Ovary (tissue), 10 donors: ENCODE measurements at places on chromosomes 4 and X. TPM values are rescaled to one million over a fixed set of nuclear protein-coding genes. Genes with fewer than 3 reads are reported as not detected.

DNA sequence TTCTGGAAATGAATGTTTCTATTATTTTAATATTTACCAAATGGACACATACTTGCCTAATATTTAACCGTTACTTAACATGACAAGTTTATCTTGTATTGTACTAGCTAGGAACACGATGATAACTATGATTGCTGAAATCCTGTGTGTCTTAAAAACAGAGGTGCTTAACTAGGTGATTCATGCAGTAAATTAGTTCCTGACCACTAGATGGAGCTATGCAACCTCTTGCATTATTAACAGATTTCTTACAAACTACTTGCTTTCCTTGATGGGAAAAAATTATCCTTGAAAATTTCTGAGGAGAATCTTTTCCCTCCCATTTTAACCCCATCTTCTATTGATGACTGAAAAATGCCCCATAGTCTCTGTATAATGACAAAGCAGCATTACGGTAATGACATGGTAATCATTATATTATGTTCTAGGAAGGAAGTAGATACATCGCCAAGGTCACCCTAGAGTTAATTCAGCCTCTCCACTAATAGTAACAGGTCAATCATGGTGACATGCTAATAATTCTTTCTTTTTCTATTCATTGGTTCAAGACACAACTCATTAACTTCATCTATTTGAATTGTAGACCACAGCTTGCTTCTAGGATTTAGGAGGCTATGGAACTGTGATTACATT lies 844.2 kb downstream of the RAPGEF2 start:
- H3K4me3 ChIP-seq, result no peak overlapping the region
- no peaks in the 10 kb centered on the region for H3K36me3 ChIP-seq
- H3K27me3 ChIP-seq, result no peaks in the 10 kb centered on the region
- H3K4me1 ChIP-seq, result no peaks in the 10 kb centered on the region
- H3K27ac ChIP-seq, result no peak overlapping the region

CXCL11 gene
- polyA plus RNA-seq, result 1.1 TPM

GRCh38 chr4:3802571-3803474 lies 36.6 kb downstream of the ADRA2C start:
- no peak for DNase-seq
- no peaks in the 10 kb centered on the region for H3K27me3 ChIP-seq
- no peaks in the 10 kb centered on the region for H3K36me3 ChIP-seq
- no peak overlapping the region for H3K4me3 ChIP-seq

DNA sequence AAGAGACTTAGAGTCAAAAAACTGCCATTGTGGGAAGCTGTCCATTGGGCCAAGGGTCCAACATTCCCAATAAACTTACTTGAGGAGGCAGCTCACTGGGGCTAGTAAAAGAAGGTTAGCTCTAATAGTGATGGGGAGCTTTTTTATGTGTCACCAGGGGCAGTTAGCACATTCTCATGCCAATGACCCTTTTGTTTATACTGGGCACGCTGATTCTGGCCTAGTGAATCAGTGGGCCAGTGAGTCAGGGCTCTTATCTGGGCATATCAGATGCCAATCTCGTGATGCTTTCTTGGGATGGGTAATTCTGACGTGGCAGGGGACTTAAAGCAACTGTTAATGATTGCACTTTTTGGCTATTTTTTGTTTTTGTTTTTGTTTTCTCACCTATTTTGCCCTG lies 27.8 kb downstream of the TCEAL1 start:
- no peaks in the 10 kb centered on the region for H3K36me3 ChIP-seq
- DNase-seq, result no peak
- no peaks in the 10 kb centered on the region for H3K27me3 ChIP-seq
- no peak overlapping the region for H3K4me3 ChIP-seq
- no peaks in the 10 kb centered on the region for H3K4me1 ChIP-seq

MAGEB17 gene
- polyA plus RNA-seq, result 0.05 TPM

DNA sequence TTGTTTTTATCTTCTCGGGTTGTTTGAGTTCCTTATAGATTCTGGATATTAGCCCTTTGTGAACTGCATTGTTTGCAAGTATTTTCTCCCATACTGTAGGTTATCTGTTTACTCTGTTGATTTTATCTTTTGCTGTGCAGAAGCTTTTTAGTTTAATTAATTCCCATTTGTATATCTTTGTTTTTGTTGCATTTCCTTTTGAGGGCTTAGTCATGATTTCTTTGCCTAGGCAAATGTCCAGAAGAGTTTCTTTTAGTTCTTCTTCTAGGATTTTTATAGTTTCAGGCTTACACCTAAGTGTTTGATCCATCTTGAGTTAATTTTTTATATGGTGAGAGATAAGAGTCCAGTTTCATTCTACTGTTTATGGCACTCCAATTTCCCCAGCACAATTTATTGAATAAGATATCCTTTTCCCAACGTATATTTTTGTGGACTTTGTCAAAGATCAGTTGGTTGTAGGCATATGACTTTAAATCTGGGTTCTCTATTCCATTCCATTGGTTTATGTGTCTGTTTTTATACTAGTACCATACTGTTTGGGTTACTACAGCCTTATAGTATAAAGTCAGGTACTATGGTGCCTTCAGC lies 54.3 kb downstream of the EGF start:
- no peaks in the 10 kb centered on the region for H3K27me3 ChIP-seq
- H3K27ac ChIP-seq, result no peak overlapping the region
- no peak overlapping the region for H3K4me3 ChIP-seq
- no peak for DNase-seq
- no peaks in the 10 kb centered on the region for H3K36me3 ChIP-seq

MAGEE2 gene
- polyA plus RNA-seq, result 0.25 TPM

DNA sequence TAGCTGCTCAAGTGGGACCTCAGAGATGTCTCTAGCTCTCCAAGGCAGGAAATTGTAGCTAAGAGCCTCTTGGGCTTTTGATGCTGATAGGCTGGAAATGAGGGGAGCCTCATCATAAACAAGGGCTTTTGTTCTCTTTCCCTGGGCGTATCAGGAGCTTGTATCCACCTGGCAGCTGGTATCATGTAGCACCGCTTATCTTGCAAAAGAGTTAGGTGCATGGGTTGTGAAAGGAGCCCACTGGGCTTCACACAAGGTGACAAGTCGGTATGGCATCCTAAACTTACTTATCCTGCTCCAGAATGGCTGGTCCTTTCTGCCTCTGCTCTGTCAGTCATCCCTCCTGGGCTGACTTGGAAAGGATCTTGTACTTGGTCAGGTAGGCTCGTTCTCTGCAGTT lies 565.8 kb downstream of the GRXCR1 start:
- DNase-seq, result no peak
- H3K27me3 ChIP-seq, result no peaks in the 10 kb centered on the region
- H3K4me3 ChIP-seq, result no peak overlapping the region
- H3K4me1 ChIP-seq, result no peaks in the 10 kb centered on the region
- H3K27ac ChIP-seq, result no peak overlapping the region
- no peaks in the 10 kb centered on the region for H3K36me3 ChIP-seq

DNA sequence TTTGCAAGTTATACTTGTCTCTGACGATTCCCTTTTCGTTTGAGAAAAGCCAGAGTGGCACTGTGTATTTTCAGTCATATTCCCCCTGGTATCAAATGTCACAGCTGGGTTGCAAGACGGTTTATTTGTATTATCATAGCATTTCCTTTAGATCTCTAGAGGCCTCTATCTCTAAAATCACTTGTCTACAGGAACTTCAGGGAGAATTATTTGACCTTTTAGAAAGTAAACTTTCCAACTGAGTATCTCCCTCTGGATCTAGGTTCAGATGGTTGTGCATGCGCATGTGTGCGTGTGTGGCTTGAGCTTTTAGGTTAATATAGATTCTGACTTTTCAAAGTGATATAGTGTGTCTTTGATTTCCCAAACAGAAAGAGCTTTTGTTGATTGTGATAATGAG lies 15.1 kb upstream of the TAB3 start:
- H3K27me3 ChIP-seq, result no peaks in the 10 kb centered on the region
- no peaks in the 10 kb centered on the region for H3K36me3 ChIP-seq
- H3K27ac ChIP-seq, result no peak overlapping the region
- H3K4me1 ChIP-seq, result no peaks in the 10 kb centered on the region
- H3K4me3 ChIP-seq, result no peak overlapping the region

- H3K4me3 ChIP-seq, result peak overlapping the region; percentile 92
- no peaks in the 10 kb centered on the region for H3K27me3 ChIP-seq
- no peaks in the 10 kb centered on the region for H3K36me3 ChIP-seq
These were observed 1.1 kb downstream of the ZNF141 start for GRCh38 chr4:338759-339097.

COL4A6 gene
- polyA plus RNA-seq, result 3.3 TPM

- no peak for DNase-seq
- H3K27ac ChIP-seq, result no peak overlapping the region
- H3K27me3 ChIP-seq, result no peaks in the 10 kb centered on the region
- H3K4me3 ChIP-seq, result no peak overlapping the region
- peaks cover 3% of the 10 kb centered on the region for H3K4me1 ChIP-seq
These were observed 1.8 kb upstream of the HGFAC start for GRCh38 chr4:3440011-3440410.

DNA sequence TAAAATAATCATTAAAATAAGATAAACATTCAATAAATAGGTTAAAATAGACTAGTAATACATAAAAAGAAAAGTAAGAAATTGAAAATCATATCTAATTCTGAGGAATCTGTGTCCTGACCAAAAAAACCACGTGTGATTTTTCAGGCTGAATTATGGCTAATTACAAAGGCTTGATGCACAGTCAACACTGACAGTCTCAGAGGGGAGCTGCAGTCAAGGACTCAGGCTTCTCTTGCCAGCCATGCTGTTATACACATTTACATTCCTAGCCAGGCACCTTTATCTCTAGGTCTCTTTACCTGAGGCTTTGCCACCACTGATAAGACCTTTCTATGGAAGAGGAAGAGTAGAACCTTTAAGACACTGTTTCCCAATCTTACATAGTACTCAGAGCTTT lies 1737.7 kb upstream of the PCDH10 start:
- DNase-seq, result no peak
- no peaks in the 10 kb centered on the region for H3K4me1 ChIP-seq
- no peak overlapping the region for H3K27ac ChIP-seq
- no peaks in the 10 kb centered on the region for H3K36me3 ChIP-seq
- no peaks in the 10 kb centered on the region for H3K27me3 ChIP-seq

DNA sequence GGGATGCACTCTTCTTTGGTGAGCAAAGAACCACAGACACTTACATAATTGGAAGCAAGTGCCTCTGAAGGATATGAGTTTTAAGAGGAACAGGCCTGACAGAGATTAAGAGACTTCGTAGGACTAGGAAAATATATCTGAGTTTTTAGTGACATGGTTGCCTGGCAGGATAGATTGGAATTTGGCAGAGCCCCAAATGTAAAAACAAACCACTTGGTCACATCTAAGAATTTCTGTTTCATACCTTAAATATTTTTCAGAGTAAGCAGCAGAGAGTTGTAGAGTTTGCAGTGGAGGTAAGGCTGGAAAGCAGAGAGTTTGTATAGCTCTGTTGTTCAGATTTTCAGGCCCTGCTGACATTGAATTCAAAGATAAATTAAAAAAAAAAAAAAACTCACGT lies 150.1 kb upstream of the MAGEB2 start:
- no peak for DNase-seq
- no peaks in the 10 kb centered on the region for H3K36me3 ChIP-seq
- no peak overlapping the region for H3K4me3 ChIP-seq
- no peaks in the 10 kb centered on the region for H3K27me3 ChIP-seq
- H3K27ac ChIP-seq, result no peak overlapping the region
- no peaks in the 10 kb centered on the region for H3K4me1 ChIP-seq

FAM236B gene
- polyA plus RNA-seq, result not detected

- no peak overlapping the region for H3K27ac ChIP-seq
- H3K4me1 ChIP-seq, result peaks cover 1% of the 10 kb centered on the region
- no peak overlapping the region for H3K4me3 ChIP-seq
- no peaks in the 10 kb centered on the region for H3K36me3 ChIP-seq
These were observed 6.3 kb downstream of the EXOC1 start for GRCh38 chr4:55859711-55860110.

DNA sequence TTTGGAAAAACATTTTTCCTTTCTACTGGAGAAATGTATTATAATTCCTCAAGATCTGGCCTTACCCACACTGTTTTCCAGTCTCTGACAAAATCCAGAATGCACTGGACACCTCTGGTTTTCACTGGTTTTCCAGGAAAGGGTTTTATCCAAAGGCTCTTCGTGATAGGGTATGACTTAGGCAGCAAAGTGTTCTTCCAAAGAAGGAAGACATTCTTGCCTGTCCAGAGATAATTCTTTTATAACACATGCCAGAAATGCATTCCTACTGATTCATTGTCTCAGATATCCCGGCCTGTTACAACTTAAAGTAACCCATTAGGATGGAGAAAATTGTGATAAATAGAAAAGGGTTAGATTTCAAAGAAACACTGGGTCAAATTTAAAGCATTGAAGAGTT lies 2343.1 kb downstream of the PCDH7 start:
- no peaks in the 10 kb centered on the region for H3K36me3 ChIP-seq
- no peaks in the 10 kb centered on the region for H3K27me3 ChIP-seq
- no peak overlapping the region for H3K4me3 ChIP-seq
- DNase-seq, result no peak
- H3K27ac ChIP-seq, result no peak overlapping the region

FAM184B gene
- 0.17 TPM for polyA plus RNA-seq

DNA sequence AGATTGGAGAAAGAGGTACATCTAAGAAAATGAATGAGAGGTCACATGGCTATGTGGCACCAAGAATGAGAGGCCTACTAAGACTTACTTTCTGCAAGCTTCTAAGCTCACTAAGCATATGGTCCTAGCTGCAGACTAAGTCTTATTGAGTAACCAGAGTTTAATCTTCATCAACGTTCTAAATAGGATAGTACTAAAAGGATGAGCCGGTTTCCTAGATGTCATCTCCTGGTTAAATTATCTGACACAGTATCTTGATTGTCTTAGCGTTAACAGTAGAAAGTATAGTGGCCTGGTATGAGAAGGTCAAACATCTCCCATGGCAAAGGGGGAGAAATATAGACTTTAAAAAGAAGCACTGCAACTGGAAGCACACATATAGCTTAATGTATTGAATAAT lies 448.1 kb downstream of the PDGFC start:
- DNase-seq, result no peak
- H3K4me3 ChIP-seq, result no peak overlapping the region
- no peaks in the 10 kb centered on the region for H3K27me3 ChIP-seq
- H3K36me3 ChIP-seq, result no peaks in the 10 kb centered on the region
- H3K4me1 ChIP-seq, result no peaks in the 10 kb centered on the region

- H3K4me1 ChIP-seq, result no peaks in the 10 kb centered on the region
- H3K27ac ChIP-seq, result no peak overlapping the region
- DNase-seq, result no peak
- no peak overlapping the region for H3K4me3 ChIP-seq
- no peaks in the 10 kb centered on the region for H3K36me3 ChIP-seq
These were observed 194.4 kb downstream of the QDPR start for GRCh38 chr4:17317526-17317925.

RAI2 gene
- polyA plus RNA-seq, result 43.6 TPM

GRCh38 chr4:127732623-127733328 lies 2.6 kb downstream of the SLC25A31 start:
- no peak overlapping the region for H3K4me3 ChIP-seq
- no peaks in the 10 kb centered on the region for H3K36me3 ChIP-seq
- H3K27ac ChIP-seq, result no peak overlapping the region
- H3K4me1 ChIP-seq, result no peaks in the 10 kb centered on the region

DNA sequence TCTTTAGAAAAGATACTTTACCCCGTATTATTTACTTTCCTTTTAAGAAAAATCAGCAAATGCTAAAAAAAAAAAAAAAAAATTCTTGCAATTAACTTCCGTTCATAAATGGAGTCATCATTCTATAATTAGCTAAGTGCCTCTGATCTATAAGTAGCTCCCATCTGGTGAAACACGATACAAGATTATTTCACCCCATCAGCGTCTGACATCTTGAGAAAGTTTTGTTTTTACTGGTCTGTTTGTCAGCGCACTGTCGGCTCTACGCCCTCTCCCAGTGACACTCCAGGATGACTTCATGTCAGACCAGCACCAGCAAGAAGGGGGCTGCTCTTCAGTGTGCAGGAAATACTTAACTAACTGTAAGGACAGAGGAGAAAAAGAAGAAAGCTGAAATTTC lies 108.3 kb downstream of the AFAP1 start:
- no peak for DNase-seq
- H3K27ac ChIP-seq, result no peak overlapping the region
- no peaks in the 10 kb centered on the region for H3K36me3 ChIP-seq
- no peaks in the 10 kb centered on the region for H3K27me3 ChIP-seq
- peaks cover 11% of the 10 kb centered on the region for H3K4me1 ChIP-seq
